Caco-2 (cell line): ENCODE measurements at places on chromosomes 7 and 10. TPM values are rescaled to one million over a fixed set of nuclear protein-coding genes. Genes with fewer than 3 reads are reported as not detected.

ADCY1 gene
- total RNA-seq = 2.9 and 3.6 TPM in 2 replicates

PVRIG gene
- total RNA-seq = not detected in 2 replicates

PAPOLB gene
- not detected in 2 replicates for total RNA-seq

SVOPL gene
- 0.27 TPM in 1 of 2 replicates, not detected in the other for total RNA-seq

NMT2 gene
- total RNA-seq = 28.1 and 30.1 TPM in 2 replicates

DNA sequence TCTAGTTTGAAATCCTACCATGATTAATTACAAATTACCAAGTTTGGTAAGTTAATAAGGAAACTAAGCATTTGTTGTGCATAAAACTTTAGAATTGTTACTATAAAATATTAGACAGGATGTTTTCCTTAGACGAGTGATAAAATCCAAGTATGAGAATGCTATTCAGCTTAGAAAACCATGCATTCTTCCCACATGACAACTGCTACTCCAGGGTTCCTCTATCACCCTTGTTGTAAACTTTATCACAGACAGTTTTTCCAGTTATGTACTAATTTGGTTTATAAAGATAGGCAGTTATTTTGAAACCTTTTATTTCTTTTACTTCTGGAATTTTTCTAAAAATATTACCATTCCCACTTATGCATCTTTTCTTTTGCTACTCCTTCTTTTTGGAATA lies 52.0 kb downstream of the SIRT1 start:
- H3K4me3 ChIP-seq = no peak overlapping the region
- DNase-seq = no peak
- no peak overlapping the region for H3K27ac ChIP-seq
- H3K27me3 ChIP-seq = no peaks in the 10 kb centered on the region
- H3K36me3 ChIP-seq = peaks cover 3% of the 10 kb centered on the region; the same call in 1 of the 2 replicates

GRCh38 chr7:10824154-10824553 lies 149.5 kb upstream of the PHF14 start:
- no peak for DNase-seq
- no peak overlapping the region for H3K4me3 ChIP-seq
- H3K27me3 ChIP-seq = no peaks in the 10 kb centered on the region; the same call in 1 of the 2 replicates
- H3K4me1 ChIP-seq = no peaks in the 10 kb centered on the region
- no peak overlapping the region for H3K27ac ChIP-seq

GRCh38 chr7:33742521-33742920 lies 162.8 kb upstream of the BMPER start:
- H3K27ac ChIP-seq = no peak overlapping the region
- no peaks in the 10 kb centered on the region for H3K36me3 ChIP-seq
- no peak overlapping the region for H3K4me3 ChIP-seq
- no peaks in the 10 kb centered on the region for H3K27me3 ChIP-seq

GRCh38 chr10:110129490-110129889 lies 77.9 kb upstream of the MXI1 start:
- H3K36me3 ChIP-seq = peaks cover 2% of the 10 kb centered on the region
- DNase-seq = no peak
- no peaks in the 10 kb centered on the region for H3K4me1 ChIP-seq
- no peak overlapping the region for H3K27ac ChIP-seq
- no peak overlapping the region for H3K4me3 ChIP-seq

DNA sequence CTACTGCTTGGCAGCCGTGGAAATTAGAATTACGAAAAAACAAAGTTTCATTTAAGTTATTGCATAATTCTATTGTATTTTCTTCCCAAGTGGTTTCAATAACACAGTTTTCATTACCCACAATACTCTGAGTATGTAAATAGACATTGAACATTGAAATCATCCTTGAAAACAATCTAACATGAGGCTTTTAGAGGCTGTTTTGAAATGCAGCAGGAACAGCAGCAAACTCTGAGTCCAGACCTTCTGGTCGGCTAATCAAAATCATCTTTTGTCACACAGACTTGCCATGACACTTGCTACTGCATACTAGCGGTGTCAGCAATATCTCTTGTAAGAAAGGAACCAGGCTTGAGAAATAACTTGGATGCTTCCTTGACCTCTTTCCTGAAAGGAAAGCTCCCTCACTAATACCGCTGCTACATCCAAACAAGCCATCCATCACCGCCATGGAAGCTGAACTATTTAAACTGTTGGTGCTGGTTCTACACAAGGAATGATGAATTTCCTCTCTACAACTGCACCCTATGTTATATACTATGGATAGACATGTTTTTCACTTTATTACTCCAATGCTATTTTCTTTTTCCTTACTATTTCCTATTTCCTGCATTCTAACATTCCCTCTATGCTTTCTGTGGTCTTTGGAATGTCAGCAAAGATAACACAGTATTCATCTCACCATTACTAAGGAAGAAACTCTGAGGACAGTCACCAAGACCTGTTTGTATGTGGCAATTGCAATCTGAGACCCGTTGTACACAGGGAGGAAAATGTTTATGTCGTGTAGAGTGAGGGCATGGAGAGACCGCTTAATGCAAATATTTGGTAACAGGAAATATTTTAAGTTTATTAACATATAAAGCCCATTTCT lies 130.8 kb downstream of the ITGA8 start:
- no peaks in the 10 kb centered on the region for H3K4me1 ChIP-seq
- H3K27ac ChIP-seq = no peak overlapping the region
- H3K4me3 ChIP-seq = no peak overlapping the region
- DNase-seq = no peak

- peak overlapping the region; percentile 16 for H3K27ac ChIP-seq
- H3K36me3 ChIP-seq = no peaks in the 10 kb centered on the region
- H3K4me3 ChIP-seq = no peak overlapping the region
Observed at GRCh38 chr7:127997226-127997922, 33.9 kb downstream of the LRRC4 start.
